Pancreas (tissue), 10 donors: ENCODE measurements at places on chromosomes 12 and 14. TPM values are rescaled to one million over a fixed set of nuclear protein-coding genes. Genes with fewer than 3 reads are reported as not detected.

DNA sequence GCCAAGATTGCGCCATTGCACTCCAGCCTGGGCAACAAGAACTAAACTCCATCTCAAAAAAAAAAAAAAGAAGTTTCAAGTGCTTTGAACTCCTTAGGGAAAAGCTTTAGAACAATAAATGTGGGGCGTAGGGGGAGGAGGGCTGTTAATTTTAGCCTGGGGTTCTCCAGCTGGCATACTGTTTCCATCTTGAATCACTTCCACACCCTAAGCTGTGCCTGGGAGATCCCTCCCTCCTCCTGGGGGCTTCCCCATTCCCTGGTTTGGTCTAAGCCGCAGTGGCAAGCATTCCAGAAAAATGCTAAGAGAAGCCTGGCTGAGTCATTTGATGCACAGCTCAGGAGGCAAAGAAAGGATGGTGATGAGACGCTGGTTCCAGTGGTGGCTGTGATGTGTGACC, 2.3 kb upstream of the ZNF384 start:
- DNase-seq = no peak
- H3K27ac ChIP-seq = no peak overlapping the region
- no peaks in the 10 kb centered on the region for H3K36me3 ChIP-seq

DNA sequence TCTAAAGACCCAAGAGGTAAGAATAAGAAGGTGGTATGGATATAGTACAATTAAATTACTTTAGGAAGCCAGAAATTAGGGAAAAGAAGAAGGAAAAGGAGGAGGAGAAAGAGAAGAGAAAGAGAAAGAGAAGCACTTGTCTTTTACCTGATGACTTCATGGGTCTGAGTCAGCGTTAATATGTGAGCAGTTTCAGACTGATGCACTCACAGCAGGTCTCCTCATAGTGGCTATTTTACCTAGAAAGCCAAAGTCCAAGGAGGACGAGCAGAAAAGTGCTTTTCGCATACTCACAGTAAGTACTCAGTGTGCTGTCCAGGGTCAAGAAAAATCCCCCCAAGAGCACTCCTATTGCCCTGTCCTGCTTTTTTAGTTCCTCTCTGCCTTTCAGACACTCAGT, 222.1 kb downstream of the C12orf42 start:
- H3K36me3 ChIP-seq = no peaks in the 10 kb centered on the region
- no peaks in the 10 kb centered on the region for H3K4me1 ChIP-seq
- peaks cover 3% of the 10 kb centered on the region for H3K27me3 ChIP-seq
- no peak overlapping the region for H3K4me3 ChIP-seq
- DNase-seq = no peak
- H3K27ac ChIP-seq = no peak overlapping the region

- DNase-seq = no peak
- no peak overlapping the region for H3K27ac ChIP-seq
- H3K27me3 ChIP-seq = no peaks in the 10 kb centered on the region
Observed at GRCh38 chr12:123107926-123108681, 42.8 kb downstream of the PITPNM2 start.

DNA sequence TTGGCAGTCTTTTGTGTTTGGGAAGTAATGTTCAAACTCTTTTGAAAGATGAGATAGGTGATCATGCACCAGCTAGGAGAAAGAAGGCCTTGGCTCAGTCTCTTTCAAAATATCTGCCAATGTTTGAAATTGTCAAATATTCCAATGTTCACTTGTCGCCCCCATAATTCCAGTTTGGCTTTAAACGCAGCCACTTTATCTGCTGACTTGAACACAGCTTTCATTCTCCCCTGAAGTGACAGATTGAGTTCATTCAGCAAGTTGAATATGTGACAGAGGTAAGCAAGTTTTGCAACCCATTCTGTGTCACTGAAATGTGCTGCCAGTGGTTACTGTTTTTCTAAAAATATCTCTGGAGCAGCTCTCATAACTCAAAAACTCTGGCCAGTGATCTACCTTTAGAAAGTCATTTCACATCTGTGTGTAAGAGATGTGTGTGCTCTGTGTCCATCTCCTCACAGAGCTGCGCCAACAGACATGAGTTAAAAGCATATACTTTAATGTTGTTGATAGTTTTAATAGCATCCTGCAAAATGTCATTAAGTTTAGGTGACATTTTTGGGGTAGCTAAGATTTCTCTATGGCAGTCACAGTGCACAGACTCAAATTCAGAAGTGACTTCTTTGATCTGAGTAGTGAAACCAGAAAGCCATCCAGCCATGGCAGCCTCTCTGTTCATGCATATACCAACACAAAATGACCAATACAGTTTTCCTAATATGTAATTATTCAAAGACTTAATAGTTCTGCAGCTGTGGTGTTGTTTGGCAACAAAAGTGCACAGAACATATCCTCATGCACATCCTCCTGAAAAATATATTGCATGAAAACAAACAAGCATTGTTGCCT, 614.3 kb upstream of the MIS18BP1 start:
- no peak overlapping the region for H3K27ac ChIP-seq
- no peaks in the 10 kb centered on the region for H3K36me3 ChIP-seq
- no peaks in the 10 kb centered on the region for H3K4me1 ChIP-seq

- no peak overlapping the region for H3K4me3 ChIP-seq
- H3K27ac ChIP-seq = no peak overlapping the region
- no peak for DNase-seq
- H3K27me3 ChIP-seq = no peaks in the 10 kb centered on the region
- H3K4me1 ChIP-seq = peaks cover 4% of the 10 kb centered on the region
Observed at GRCh38 chr12:118345355-118345754, 27.4 kb downstream of the TAOK3 start.

DNA sequence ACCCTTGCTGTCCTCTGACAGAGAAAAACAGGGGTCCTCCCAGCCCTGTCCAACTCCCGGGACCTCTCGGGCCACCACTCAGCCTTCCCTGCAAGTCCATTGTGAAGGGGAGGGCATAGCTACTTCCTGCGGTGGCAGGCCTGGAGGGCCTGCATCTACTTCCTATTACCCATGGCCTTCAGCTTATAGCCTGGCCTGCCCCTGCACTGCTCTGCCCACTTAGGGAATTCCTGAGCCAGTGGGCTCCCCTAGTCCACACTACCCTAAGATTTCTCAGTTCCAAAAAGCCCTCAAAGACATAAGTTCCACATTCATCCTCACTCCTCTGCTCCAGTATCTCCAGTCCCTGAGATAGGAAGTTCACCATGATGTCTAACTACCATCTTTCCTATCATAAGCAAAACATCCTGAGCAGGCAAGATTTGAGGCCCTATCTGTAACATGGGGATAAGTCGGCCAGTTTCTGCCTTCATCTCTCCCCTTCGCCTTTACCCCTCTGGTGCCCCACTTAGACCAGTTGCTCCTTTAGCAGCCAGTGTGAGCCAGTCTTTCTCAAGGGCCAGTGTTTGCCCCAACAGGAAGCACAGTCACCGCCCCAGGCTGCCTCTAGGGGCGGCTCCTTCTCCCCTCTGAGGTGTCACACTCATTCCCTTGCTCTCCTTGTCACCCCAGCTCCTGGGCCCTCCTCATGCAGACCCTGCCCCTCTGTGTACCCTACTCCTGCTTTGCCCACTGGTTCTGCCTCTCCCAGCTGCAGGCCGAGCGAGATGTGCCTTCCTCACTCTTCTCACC, 10.9 kb downstream of the HDAC7 start:
- H3K4me1 ChIP-seq = no peaks in the 10 kb centered on the region
- H3K27me3 ChIP-seq = no peaks in the 10 kb centered on the region
- no peaks in the 10 kb centered on the region for H3K36me3 ChIP-seq
- DNase-seq = no peak
- no peak overlapping the region for H3K4me3 ChIP-seq

The CD163L1 gene
- polyA plus RNA-seq = 1.6 TPM

The NTS gene
- 1.8 TPM for polyA plus RNA-seq
